ENCODE measurements at places on chromosomes 12 and 14.

GRCh38 chr12:122866379-122866778, 29.5 kb downstream of the VPS37B start:
- no peak for DNase-seq

GRCh38 chr14:89641495-89642175, 224.6 kb upstream of the FOXN3 start:
- no peak for DNase-seq

GRCh38 chr14:29913566-29913965, 14.1 kb downstream of the PRKD1 start:
- DNase-seq, result no peak

DNA sequence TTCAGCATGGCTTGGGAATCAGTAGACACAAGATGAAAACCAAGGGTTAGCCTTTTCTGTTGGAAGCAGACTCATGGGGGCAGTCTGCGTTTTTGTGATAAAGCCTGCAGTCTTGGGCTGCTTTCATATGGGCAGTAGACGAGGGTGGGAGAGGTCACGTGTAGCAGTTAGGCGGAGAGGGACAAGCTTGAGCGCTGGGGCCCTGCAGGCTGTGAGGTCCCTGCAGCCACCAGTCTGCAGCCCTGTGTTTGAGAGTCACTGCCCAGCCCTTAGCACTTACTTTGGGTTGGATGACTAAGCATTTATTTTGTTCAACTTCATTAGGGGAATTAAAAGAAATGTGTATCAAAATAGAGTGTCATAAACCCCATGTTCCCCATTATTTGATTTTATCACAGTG, 37.2 kb downstream of the EP400 start:
- no peak for DNase-seq

GRCh38 chr14:22177870-22178269, 411.2 kb downstream of the DAD1 start:
- DNase-seq, result no peak

DNA sequence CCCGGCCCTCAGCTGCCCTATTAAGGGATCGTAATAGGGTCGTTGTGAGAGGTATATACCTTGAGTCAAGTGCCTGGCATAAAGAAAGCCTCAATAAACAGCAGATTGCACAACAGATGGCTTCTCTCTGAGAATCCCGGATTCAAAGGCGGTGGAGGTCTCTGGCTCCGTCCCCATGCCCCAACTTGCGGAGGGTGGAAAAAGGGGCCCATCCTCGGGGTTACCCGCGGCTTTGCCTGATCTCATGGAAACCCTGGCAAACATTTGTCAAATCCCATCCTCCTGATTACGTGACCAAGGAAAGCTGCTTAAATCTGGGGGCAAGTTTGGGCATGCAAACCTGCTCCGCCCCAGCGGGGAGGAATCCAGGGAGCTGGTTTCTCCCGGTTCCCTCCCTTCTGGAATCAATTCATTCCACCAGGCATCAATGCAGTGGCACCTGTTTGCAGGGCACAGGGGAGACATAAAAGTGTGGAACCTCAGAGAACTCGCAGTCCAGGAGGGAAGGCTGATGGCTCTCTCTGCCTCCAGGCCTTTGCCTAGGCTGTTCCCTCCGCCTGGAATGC, 12.3 kb downstream of the TRPV4 start:
- DNase-seq, result no peak

DNA sequence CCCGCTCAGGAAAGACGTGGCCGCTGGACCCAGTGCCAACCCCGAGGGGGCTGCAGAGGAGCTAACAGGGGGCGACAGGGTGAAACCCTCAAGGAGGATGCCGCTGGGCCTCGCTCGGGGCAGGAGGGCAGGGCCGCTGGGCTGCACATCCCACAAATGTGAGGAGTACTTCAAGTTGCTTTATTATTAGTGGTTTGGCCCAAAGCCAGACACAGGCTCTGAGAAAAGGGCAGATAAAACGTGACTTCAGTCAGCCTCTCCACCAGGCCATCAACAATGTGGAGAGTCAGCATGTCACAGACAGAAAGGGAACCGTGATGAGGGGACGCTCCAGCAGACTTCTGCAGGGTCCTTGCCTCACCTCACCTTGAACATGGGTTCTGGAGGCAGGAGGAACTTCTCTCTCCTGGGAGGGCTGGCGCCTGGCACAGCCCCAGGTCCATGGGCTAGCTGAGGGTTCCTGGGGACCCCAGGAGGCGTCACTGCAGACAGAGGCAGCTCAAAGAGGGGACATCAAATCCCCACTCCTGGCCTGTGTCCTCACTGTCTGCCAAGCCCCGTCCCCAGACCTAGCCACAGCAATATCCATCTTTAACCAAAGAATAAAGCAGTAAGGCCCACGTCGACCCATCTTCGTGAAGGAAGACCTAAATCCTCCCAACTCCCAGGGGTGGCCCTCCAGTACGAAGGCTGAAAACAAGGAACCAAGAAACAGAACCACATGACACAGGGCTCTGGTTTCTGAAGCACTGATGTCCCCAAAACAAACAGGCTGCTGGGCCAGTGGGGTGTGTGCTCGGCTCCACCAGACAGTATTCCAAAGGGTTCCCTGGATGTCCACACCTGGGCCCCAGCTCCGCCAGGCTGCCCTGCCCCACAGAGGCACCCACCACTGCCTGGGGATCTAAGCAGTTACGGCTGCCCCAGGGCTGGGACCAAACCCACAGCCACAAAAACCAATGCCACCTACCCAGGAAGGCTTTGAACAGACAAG, 35.1 kb downstream of the CCDC85C start:
- DNase-seq, result no peak

GRCh38 chr12:11618046-11618445, 31.4 kb upstream of the ETV6 start:
- DNase-seq, result no peak

DNA sequence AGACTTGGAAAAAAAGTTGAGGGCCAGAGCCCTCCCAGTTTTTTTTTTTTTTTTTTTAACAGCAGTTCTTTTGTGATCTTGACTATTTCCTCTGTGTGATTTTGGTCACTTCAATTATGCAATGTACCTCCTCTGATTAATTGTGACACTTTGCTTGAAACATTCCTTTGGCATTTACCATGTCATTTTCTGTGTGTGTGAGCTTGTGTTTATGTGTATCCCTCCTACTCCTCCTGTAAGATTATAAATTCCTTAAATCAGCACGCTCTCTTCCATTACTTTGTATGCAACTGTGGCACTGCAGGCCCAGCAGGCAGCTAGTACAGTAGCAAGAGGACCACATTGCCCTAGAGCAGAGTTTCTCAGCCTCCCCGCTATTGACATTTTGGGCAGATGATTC, 33.2 kb upstream of the GALNT16 start:
- no peak for DNase-seq

- DNase-seq, result no peak
These were observed 7.3 kb upstream of the KRT4 start for GRCh38 chr12:52821071-52821730.

GRCh38 chr12:67531051-67531450, 117.5 kb upstream of the DYRK2 start:
- no peak for DNase-seq
